ENCODE measurements at places on chromosomes 16 and 17.

- no peak for DNase-seq
These were observed 17.6 kb downstream of the EPOP start for GRCh38 chr17:38656959-38657823.

- DNase-seq: no peak
These were observed 59.3 kb downstream of the KLHDC4 start for GRCh38 chr16:87706278-87707000.

DNA sequence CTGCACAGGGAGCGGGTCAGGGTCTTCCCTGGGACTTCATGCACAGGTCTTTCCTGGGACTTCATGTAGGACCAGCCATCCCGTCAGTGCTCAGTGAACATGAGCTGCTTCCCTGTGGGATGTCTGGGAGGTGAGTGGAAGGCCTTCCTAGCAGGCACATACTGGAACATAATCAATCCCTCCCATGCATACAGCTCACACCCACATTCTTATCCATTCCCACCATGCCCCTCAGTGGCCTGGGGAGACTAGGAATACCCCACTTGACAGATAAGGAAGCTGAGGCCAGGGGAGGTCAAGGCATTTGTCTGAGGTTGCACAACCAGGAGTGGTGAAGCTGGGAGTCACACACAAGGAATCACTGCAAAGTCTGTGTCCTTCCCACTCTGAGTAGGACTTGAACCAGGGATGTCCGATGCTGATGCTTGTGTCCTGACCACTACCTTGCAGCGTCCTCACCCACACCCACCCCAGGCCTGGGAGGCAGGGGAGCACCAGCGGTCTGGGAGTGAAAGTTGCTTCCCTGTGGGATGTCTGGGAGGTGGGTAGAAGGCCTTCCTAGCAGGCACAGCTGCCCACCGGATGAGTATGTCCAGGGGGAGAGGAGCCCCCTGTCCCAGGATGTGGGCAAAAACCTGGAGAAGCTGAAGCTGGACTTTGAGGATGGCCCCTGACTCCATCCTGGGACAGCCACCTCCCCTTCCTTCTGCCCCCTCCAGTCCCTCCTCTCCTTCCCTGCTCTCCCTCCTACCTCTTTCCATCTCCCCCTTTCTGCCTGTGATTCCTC is 1.0 kb upstream of the NLRC5 start:
- no peak for DNase-seq

DNA sequence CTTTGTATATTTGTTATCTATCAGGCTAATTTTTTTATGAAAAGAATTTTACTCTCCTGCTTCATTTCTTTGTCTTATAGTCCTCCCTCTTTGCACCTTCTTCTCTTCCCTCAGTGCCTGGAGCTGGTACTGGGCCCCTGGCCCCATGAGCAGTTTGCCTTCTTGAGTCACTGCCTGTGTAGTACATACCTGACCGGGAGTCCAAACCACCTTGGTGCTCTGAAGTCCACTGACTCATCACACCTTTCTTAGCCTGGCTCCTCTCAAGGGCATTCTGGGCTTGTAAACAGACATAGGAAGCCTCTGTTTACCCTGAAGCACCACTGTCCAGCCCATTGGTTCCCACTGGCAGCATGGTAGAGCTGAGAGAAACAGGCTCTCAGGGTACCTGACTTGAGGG is 11.0 kb upstream of the TACO1 start:
- DNase-seq: peak; percentile 55

DNA sequence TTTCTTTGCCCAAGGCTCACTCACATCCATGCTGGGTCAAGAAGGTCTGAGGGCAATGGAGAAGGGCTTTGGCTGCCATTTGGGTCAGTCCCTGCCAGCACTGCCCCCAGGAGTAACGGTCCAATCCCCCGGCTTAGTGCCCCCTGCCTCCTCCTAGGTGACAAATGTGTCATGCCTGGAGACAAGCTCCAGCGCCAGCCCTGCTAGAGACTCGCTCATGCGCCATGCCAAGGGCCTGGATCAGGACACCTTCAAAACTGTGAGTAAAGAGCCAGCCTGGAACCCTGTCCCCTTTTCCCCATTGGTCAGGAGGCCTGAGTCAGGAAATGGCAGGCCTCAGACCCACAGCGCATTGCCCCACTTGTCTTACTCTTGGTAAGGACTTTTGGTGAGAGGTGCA is 3.3 kb downstream of the CHCT1 start:
- DNase-seq: no peak

GRCh38 chr17:71802663-71803062 is 318.2 kb upstream of the SOX9 start:
- no peak for DNase-seq

DNA sequence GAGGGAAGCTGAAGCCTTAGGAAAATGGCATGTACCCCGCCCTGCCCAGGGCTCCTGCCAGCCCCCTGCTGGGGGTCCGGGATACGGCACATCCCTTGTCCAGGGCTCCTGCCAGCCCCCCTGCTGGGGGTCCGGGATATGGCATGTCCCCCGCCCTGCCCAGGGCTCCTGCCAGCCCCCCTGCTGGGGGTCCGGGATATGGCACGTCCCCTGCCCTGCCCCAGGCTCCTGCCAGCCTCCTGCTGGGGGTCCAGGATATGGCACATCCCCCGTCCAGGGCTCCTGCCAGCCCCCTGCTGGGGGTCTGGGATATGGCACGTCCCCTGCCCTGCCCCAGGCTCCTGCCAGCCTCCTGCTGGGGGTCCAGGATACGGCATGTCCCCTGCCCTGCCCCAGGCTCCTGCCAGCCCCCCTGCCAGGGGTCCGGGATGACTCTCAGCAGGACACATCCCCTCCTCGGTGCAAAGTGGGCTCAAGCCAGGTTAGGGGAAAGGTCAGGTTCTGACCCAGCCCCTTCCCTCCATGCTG is 43.2 kb downstream of the RPH3AL start:
- DNase-seq: peak; percentile 7

GRCh38 chr17:8386841-8387240 is 3.8 kb upstream of the RPL26 start:
- DNase-seq: no peak

DNA sequence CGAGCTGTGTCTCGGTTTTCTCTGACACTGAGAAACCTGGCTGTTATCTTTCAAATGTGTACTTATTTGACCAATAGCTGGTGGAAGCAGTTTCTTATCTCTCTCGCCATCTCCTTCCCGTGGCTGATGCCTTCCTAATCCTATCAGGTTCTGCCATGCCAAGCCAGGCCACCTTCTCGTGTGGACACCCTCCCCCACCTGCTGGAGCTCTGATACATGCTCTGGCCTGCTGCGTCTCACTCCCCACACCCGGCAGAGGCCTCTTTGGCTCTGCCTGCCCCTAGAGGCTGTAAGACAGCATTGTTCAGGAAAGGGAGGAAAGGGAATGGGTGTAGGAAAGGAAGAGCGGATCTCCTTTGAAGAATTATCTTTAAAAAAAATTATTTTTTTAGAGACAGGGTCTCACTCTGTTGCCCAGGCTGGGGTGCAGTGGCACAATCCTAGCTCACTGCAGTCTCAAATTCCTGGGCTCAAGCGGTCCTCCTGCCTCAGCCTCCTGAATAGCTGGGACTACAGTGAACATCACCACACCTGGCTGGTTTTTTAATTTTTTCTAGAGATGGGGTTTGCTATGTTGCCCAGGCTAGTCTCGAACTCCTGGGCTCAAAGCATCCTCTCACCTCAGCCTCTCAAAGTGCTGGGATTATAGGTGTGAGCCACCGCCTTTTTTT is 7.5 kb upstream of the ARMC5 start:
- peak; percentile 60 for DNase-seq

GRCh38 chr16:27355610-27356009 is 41.8 kb downstream of the IL4R start:
- peak; percentile 25 for DNase-seq

- peak; percentile 77 for DNase-seq
These were observed 8.5 kb upstream of the SSTR2 start for GRCh38 chr17:73156166-73156840.

DNA sequence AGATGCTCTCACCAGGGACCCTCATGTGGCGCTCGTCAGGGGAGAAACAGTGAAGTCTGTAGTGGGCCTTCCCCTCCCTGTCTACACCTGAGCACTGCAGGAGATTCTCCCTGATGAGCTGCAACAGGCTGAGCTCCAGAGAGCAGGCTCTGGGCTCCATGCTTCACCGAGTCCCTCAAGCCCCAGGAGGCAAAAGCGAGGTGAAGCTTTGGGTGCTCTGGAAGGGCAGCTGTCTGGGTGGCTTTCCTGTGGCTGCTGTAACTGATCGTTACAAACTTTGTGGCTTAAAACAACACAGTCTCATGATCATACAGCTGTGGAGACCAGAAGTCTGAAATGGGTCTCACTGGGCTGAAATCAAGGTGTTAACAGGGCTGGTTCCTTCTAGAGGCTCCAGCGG is 12.1 kb upstream of the CD300LD start:
- DNase-seq: no peak

- no peak for DNase-seq
These were observed 31.5 kb downstream of the SLC7A5 start for GRCh38 chr16:87837627-87838289.

GRCh38 chr16:243348-243747 is 8.7 kb downstream of the FAM234A start:
- no peak for DNase-seq

DNA sequence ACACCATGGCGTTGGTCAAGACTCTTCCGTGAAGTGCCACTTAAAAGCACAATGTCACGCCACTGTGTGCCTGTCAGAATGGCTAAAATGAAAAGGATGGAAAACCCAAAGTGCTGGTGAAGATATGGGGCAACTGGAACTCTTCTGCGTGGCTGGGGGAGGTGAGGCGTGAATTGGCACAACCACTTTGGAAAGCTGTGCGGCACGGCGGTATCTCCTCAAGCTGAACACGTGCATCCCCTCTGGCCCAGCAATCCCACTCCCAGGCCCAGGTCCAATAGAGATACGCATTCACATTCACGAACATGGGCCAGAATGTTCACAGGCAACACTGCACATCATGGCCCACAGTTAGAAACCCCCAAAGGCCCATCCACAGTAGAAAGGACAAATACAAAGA is 8.9 kb downstream of the DUSP3 start:
- no peak for DNase-seq

DNA sequence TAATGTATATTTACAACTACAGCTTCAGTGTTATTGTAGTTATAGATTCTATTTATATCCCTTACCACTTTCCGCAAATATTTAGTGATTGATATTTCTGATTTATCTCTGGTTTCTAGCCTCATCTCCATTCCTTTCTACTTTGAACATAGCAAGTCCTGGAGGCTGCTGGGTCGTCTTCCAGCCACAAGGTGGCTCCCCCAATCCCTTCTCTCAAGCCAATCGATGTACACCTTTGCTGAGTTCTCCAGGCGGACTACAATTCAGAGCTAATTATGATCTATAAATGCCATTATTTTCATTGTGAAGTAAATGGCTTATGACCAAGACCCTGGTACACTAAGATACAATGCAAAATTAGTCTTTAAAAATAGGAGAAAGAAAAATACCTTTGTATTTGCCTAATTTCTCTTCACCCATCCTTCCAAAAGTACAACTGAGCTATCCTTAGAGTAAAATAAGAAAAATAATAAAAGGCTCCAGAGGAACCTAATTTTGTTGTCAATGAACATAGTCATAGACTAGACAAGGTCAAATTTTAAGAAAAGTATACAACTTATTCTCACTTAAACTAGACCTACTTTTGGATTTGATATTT is 122.1 kb downstream of the SKAP1 start:
- DNase-seq: peak; percentile 84

GRCh38 chr17:80964859-80965580 is 26.6 kb upstream of the CHMP6 start:
- no peak for DNase-seq

DNA sequence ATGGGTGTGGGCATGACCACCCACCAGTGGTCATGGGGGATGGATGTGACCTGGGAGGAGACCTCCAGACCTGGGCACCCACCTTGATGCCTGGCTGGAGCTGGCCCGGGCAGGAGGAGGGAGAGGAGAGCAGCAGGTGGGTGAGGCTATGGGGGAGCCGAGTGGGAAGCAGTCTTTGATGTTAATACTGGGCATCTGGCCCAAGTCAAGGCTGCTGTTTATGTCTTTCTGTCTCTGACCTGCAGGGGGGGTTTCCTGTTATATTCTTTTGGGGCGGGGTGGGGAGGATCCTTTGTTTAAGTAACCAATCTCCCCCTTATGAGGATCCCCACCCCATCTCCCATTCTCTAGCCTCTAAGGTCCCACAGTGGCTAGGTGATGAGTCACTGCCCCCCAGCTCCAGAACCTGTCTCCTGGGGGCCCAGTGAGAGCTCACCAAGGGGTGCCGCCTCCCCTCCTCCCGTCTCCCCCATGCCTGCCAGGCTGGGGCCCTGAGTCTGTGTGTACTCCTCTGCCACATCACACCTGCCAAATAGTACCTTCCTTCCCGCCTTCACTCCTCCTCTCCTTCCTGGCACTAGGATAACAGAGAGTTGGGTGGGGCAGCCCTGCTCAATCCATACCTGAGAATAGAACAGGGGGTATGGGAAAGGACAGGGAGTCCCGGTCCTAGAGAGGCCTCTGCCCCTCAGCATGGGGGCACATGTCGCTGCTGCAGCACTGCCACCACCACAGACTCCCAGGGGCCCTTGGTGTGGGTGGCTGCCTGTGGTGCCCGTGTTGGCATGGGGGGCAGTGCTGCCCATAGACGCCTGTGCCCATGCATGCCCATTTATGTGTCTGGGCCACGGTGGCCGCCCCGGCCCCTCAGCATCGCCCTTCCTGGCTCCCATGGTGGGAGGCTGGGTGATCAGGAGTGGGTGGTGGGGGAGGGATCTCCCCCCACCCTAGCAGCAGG is 7.3 kb downstream of the THRA start:
- peak; percentile 25 for DNase-seq

- DNase-seq: no peak
These were observed 218.5 kb downstream of the SEC14L1 start for GRCh38 chr17:77359236-77359635.

DNA sequence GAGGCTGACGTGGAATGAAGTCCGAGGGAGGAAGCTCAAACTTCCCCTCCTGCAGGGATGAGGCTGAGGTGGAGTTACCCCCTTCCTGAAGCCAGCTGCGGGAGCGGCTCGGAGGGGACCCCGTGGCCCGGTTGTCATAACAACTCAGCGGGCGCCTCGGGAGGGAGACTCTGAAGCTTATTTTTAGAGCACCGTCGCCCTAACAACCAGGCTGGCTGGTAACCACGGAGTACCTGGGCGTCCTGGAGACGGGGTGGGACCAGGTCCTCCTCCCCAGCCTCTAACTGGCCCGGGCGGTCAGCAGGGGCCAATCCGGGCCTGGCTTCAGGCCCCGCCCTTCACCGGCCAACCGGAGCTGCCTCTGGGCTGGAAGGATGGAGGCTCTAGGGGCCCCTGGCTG is 27.7 kb downstream of the NECAB2 start:
- no peak for DNase-seq

All from PC-3 (cell line).